ENCODE measurements at places on chromosomes 3 and 15.

DNA sequence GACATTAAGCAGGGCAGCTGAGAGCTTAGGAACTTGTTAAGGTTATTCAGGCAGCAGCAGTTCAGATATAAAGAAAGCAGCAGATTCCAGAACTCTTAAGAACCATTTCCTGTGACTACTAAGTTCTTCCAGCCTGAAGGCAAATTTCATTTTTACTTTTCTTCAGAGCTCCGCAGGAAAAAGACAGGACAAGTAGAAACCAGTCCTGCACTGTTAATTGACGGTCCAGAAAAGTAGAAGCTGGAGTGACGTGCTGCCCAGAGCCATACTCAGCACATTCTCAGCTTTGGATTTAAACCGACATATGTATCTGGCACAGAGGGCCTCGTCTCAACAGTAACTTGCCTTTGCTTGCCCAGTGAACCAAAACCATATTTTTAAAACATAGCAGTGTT, 219.4 kb upstream of the STRIT1 start:
- no peaks in the 10 kb centered on the region for H3K27me3 ChIP-seq
- H3K4me1 ChIP-seq = peaks cover 3% of the 10 kb centered on the region
- H3K36me3 ChIP-seq = 0 out of 2 replicates have a peak, but pooled peaks cover 2% of the 10 kb centered on the region
- no peak overlapping the region for H3K27ac ChIP-seq

- H3K36me3 ChIP-seq = no peaks in the 10 kb centered on the region
- no peak overlapping the region for H3K27ac ChIP-seq
- DNase-seq = no peak
- no peak overlapping the region for H3K4me3 ChIP-seq
Observed at GRCh38 chr3:24299806-24300626, 194.6 kb downstream of the THRB start.

DNA sequence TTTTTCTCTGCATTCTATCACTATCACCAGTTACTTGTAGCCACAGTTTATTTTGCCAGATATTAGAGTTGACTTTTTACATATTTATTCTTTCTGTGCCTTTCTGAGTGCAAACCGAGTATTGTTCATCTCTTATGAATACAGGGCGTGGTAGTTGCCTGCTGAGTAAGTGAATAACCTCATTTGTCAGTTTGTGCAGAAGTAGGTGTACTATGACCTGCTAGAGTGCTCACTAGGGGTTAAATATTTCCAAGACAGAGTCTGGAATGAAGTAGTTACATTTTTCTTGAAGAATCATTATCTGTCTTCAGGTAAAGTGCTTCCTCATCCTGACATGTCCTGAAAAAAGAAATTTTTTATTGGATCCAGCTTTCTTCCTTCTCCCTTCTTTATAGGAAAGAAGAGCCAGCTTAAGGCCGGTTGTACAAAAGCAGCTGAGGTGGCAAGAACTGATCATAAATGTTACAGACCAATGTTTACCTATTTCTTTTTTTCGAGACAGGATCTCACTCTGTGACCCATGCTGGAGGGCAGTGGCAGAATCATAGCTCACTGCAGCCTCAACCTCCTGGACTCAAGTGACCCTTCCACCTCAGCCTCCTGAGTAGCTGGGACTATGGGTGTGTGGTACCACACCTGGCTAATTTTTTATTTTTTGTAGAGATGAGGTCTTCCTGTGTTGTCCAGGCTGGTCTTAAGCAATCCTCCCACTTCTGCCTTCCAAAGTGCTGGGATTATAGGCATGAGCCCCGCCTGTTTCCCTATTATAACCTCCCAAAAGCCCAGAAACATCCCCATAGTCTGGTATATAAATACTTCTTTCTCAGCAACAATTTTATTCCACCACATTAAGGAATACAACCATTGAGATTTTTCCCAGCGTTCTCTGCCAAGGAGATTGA, 182.5 kb downstream of the TPRG1 start:
- H3K4me1 ChIP-seq = no peaks in the 10 kb centered on the region
- no peak for DNase-seq

- H3K27me3 ChIP-seq = no peaks in the 10 kb centered on the region
- H3K27ac ChIP-seq = no peak overlapping the region
- no peak for DNase-seq
- H3K4me1 ChIP-seq = no peaks in the 10 kb centered on the region
- H3K4me3 ChIP-seq = no peak overlapping the region
- peaks cover 6% of the 10 kb centered on the region for H3K36me3 ChIP-seq
Observed at GRCh38 chr3:33417066-33417673, 23.0 kb downstream of the UBP1 start.

GRCh38 chr3:17969985-17970568, 227.6 kb upstream of the TBC1D5 start:
- DNase-seq = no peak
- no peak overlapping the region for H3K4me3 ChIP-seq
- no peaks in the 10 kb centered on the region for H3K4me1 ChIP-seq
- H3K27me3 ChIP-seq = no peaks in the 10 kb centered on the region
- H3K36me3 ChIP-seq = no peaks in the 10 kb centered on the region
- no peak overlapping the region for H3K27ac ChIP-seq

DNA sequence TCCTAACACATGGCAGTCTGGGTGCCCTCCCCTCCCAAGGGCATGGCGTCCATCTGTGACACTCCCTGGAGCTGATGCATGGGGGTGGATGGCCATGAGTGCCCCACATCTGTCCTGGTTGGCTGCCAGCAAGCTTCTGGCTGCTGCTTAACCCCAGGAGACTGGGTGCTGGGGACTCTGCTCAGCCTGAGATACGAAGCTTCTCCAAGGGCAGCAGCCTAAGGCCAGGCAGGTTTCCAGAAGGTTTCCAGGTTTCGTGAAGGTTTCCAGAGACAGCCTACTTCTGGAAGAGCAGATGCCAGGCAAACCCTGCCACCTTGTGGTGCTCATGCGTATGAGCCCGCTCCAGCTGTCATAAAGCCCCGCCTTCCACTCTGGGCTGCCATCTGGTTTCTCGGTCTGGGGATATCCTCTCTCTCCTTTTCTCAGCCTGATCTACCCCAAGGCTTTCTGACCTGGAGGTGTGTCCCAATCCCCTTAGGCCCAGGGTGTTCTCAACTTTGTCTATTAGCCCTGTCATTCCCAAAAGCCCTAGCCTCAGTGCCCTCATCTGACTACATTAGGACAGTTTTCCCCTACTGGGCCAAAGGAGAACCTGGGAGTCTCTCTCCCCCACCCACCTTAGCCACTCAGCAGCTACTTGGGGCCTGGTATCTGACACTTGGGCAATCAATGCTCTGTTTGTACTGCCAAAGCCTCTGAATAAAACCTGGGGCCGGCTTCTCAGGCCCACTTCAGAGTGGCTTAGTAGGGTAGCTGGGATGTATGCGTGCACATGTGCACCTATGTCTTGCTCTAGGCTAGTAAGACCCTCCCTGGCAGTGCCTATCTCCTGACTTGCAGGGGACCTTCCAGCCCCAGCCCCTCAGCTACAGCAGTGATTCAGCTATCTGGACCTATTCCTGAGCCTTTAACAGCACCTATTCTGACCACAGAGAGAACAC, 12.0 kb downstream of the MRPL46 start:
- no peak overlapping the region for H3K27ac ChIP-seq
- DNase-seq = no peak
- H3K27me3 ChIP-seq = no peaks in the 10 kb centered on the region
- H3K4me3 ChIP-seq = no peak overlapping the region

- no peak overlapping the region for H3K4me3 ChIP-seq
- H3K27ac ChIP-seq = no peak overlapping the region
- H3K27me3 ChIP-seq = no peaks in the 10 kb centered on the region
- H3K4me1 ChIP-seq = no peaks in the 10 kb centered on the region
- no peak for DNase-seq
Observed at GRCh38 chr3:146561879-146562278, 17.5 kb upstream of the PLSCR1 start.

DNA sequence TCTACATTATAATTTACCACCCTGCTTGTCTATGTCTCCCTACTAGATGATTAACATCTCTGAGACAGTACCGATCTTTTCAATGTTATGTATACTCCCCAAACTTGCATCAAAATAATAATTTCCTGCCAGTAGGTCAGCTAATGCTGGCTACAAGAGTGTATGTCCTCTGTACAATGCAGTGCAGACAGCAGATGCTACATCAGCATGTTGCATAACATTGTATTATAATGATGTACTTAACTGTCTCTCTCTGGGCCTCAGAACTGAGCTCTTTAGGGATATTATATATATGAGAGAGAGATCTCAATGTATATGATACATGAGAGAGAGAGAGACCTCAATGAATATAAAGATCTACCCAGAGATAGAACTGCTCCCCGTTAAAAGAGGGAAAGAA, 456.6 kb downstream of the SHQ1 start:
- peaks cover 3% of the 10 kb centered on the region for H3K4me1 ChIP-seq
- H3K4me3 ChIP-seq = no peak overlapping the region
- H3K27me3 ChIP-seq = no peaks in the 10 kb centered on the region
- no peak overlapping the region for H3K27ac ChIP-seq

DNA sequence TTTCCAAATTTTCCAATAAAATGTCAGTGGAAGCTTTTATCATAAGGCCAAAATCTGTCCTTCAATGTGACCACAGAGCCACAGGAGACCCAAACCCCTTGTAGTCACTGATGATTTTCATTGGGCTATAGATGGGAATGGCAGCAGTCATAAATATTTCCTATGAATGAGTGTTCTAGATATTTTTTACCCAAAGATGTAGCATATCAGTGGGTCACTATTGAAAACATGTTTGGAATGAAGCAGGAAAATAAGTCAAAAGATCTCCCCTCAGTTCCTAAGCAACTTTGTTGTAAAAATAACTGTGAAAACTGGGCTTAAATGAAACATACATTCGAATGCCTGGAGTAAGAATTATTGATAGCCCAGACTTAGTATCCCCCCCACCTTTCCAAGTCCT, 49.0 kb downstream of the NKIRAS1 start:
- peaks cover 3% of the 10 kb centered on the region for H3K4me1 ChIP-seq
- H3K27me3 ChIP-seq = no peaks in the 10 kb centered on the region
- no peak for DNase-seq
- no peaks in the 10 kb centered on the region for H3K36me3 ChIP-seq
- no peak overlapping the region for H3K4me3 ChIP-seq
- H3K27ac ChIP-seq = no peak overlapping the region

GRCh38 chr15:82810061-82810889, 847 bp downstream of the WHAMM start:
- H3K4me3 ChIP-seq = peak overlapping the region; percentile 70
- H3K27me3 ChIP-seq = no peaks in the 10 kb centered on the region
- H3K27ac ChIP-seq = no peak overlapping the region
- no peaks in the 10 kb centered on the region for H3K4me1 ChIP-seq
- no peaks in the 10 kb centered on the region for H3K36me3 ChIP-seq

DNA sequence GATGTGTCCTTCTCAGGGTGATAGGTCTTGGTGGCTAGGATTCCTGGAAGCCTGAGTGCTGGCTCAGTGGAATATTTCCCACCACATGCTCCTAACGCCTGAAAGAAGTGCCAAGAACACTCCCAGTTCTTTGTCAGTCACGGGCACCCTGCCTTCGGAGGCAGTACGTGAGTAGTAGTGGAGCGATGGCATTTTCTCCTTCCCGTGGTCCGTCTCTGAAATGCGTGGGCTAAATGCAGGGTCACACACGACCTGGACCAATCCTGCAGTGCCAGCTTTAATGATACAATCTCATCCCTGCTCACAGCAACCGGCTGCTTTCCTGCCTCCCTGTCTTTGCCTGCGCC, 14.5 kb downstream of the H1-8 start:
- H3K27me3 ChIP-seq = no peaks in the 10 kb centered on the region
- H3K4me3 ChIP-seq = no peak overlapping the region
- no peak for DNase-seq
- H3K36me3 ChIP-seq = peaks cover 5% of the 10 kb centered on the region
- peaks cover 4% of the 10 kb centered on the region for H3K4me1 ChIP-seq

DNA sequence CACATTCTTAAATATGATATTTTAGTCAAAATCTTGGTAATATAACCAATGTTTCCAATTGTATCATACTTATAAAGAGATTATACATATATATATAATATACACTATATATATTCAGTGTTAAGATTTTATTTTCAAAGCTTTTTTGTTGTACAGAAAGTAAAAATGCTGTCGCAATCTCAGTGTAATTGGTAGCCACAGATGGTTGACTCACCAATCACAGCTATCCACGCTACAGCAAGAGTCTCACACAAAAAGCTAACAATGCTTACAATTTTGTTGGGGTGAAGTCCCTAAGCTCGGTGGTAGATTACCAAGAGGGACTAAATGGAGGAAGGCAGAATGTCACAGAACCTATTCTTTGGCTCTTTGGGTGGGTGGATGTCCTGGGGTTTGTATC, 16.9 kb upstream of the CFAP161 start:
- no peaks in the 10 kb centered on the region for H3K27me3 ChIP-seq
- no peak overlapping the region for H3K27ac ChIP-seq
- H3K36me3 ChIP-seq = no peaks in the 10 kb centered on the region
- peaks cover 3% of the 10 kb centered on the region for H3K4me1 ChIP-seq
- DNase-seq = no peak

GRCh38 chr3:142319094-142319493, 93.7 kb upstream of the GK5 start:
- no peaks in the 10 kb centered on the region for H3K36me3 ChIP-seq
- no peak overlapping the region for H3K4me3 ChIP-seq
- no peaks in the 10 kb centered on the region for H3K4me1 ChIP-seq
- no peak for DNase-seq
- no peak overlapping the region for H3K27ac ChIP-seq

- H3K27ac ChIP-seq = no peak overlapping the region
- no peak overlapping the region for H3K4me3 ChIP-seq
- no peaks in the 10 kb centered on the region for H3K36me3 ChIP-seq
Observed at GRCh38 chr15:86776145-86776544, 696.5 kb downstream of the AGBL1 start.

DNA sequence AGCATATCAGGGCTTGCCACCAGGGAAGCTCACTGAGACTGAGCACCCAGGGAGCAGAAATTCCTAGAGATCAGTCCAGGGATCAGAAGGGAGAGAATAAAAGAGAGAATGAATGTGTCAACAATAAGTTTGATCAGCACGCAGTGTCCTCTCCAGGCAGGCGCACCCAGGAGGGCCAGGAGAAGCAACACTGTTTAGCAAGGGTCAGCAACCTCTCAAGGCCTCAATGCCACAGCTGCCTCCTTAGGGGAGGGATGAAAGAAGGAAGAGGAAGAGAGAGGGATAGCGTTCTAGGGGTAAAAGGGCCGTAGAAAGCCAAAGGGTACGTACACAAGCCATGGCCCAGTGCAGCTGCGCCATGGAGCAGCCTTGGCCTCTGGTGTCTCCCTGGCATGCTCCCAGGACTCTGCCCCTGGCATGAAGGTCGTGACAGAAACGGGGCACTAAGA, 399.8 kb downstream of the SHQ1 start:
- H3K4me3 ChIP-seq = no peak overlapping the region
- H3K27me3 ChIP-seq = peaks cover 2% of the 10 kb centered on the region
- no peak for DNase-seq

- H3K4me1 ChIP-seq = no peaks in the 10 kb centered on the region
- H3K36me3 ChIP-seq = no peaks in the 10 kb centered on the region
- H3K4me3 ChIP-seq = no peak within 1 kb of the TSS
- no peak within 1 kb of the TSS for H3K27ac ChIP-seq
Observed at GRCh38 chr3:151873398-151873797, at the start of gene SUCNR1. TSS of gene SUCNR1 (plus strand) at chr3:151873643. CDS start at chr3:151879893, 6,250 bp downstream.

- no peak overlapping the region for H3K4me3 ChIP-seq
- no peaks in the 10 kb centered on the region for H3K27me3 ChIP-seq
- no peak overlapping the region for H3K27ac ChIP-seq
- H3K36me3 ChIP-seq = peaks cover 23% of the 10 kb centered on the region
Observed at GRCh38 chr15:93028632-93029213, 60.3 kb downstream of the RGMA start.

- H3K27ac ChIP-seq = no peak overlapping the region
- H3K27me3 ChIP-seq = no peaks in the 10 kb centered on the region
- peaks cover 1% of the 10 kb centered on the region for H3K4me1 ChIP-seq
Observed at GRCh38 chr3:134446800-134447199, 39.0 kb downstream of the ANAPC13 start.

- H3K27ac ChIP-seq = no peak overlapping the region
- no peak for DNase-seq
- no peaks in the 10 kb centered on the region for H3K27me3 ChIP-seq
Observed at GRCh38 chr3:54215521-54215920, 93.2 kb downstream of the CACNA2D3 start.

Measured in iPS DF 6.9 (cell line).